ENCODE measurements at places on chromosomes 2 and 18.

- DNase-seq = no peak
These were observed 218.0 kb upstream of the PIEZO2 start for GRCh38 chr18:11367351-11367750.

DNA sequence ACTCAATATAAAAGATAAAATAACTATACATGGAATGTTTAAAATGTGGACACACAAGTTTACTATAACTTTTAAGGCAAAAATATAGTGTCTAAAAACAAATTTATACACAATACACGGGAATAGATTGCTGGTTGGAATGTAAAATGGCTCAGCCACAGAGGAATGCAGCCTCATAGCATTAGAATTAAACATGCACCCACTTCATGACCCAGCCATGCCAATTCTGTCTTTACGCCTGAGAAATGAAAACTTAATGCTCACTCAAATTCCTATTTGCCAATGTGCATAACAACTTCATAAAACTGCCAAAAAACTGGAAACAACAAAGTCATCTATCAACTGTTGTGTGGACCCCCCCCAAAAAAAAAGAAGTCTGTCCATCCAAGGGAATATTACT is 1006.6 kb upstream of the POU3F3 start:
- no peak for DNase-seq

- no peak for DNase-seq
These were observed 387.3 kb downstream of the STK39 start for GRCh38 chr2:167860082-167860481.

DNA sequence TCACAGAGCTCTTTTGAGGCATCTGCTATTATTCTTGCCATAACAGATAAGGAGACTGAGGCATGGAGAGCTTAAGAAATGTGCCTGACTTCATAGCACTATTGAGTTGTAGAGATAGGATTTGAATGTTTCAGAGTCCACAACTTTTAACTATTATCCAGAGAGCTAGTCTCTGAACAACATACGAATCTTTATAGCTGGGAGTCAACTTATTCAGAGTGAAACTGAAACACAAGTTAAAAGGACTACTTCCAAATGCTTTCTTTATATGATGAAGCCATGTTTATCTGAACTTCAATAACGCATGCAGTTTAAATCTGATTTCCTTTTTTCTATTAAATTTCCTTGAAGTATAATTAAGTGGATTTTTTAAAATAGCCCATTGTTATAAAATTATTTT is 268.8 kb downstream of the IKZF2 start:
- no peak for DNase-seq

- DNase-seq = peak; percentile 82
These were observed 153.7 kb downstream of the TGIF1 start for GRCh38 chr18:3603421-3604234.

- no peak for DNase-seq
These were observed 55.7 kb downstream of the CCDC93 start for GRCh38 chr2:117958186-117958585.

DNA sequence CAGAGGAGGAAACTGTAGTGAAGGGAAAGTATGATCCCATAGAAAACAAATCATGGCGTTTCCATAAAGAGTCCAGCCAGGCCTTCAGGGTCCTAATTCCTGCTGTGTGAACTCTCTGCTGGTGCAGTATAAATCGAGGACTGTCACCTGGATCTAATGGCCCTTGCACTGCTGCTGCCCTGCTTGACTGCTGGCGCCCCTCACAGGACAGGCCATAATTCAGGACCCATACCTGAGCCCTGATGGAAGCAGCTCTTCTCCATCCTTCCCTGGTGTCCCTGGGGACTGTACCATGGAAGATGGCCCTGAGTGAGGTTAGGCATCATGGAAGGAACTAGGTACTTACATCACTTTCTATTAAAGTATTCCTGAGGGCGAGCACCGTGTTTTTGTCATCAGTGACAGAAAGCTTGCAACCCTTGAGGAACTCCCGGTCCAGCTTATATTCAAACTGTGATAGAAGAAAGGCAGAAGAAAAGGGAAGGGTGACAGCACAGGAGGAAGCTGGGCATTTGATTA is 116.9 kb downstream of the RIF1 start:
- DNase-seq = no peak

DNA sequence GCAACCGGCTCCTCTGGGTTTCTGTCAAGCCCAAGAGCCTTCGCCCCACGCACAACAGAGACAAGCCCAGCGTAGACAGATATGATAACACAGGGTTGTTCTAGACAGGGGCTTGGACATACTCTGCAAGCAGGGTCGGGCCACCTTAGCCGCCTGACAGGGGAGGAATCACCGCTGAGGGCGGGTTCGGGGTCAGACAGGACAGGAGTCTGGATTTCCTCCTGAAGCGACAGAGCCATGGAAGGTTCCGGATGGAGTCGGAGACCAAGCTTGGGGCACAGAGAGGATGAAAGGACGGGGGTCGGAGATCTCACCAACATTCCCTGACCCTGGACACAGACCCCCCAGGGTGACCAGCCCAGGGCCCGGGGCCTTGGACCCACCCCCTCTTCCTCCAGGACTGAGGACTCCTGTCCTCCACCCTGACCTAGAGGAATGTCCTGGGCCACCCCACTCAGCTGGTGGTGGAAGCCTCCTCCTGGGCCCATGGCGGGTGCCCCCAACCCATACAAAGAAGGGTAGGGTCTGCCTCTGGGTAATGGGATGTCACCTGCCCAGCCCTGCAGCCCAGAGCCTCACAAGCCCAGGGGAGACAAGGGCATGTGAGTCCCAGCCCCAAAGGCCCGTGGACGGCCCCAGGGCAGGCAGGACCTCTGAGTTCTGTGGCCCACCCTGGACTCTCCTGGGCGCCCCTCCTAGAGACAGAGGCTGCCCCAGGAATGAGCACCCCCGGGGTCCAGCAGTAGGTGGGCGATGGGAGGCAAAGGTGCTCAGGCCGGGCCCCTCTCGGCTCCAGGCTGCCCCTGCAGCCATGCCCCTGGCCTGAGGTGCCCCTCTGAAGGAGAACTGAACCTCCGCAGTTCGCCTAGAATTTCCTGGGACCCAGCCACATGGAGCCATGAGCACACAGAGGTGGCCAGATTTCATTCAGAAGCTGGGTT is 44.1 kb upstream of the GPC1 start:
- DNase-seq = no peak

- peak; percentile 49 for DNase-seq
These were observed 29.2 kb downstream of the ANKRD44 start for GRCh38 chr2:197281421-197281820.

DNA sequence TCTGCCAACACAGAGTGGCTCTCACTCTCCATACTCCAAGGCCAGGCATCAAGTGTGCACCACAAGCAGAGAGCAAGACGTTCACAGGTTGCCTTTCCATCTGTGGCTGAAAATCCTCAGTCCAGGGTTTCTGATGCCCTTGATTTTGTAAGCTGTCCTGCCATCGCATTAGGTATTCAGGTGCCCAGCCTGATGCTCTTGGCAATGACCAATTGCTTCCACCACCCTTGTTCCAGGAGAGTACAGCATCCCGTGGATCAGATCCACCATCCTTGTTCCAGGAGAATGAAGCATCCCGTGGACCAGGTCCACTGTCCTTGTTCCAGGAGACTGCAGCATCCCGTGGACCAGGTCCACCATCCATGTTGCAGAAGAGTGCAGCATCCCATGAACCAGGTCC is 133.4 kb upstream of the GPC1 start:
- DNase-seq = no peak

- no peak for DNase-seq
These were observed 103.4 kb downstream of the METTL8 start for GRCh38 chr2:171330155-171330956.

GRCh38 chr2:130241041-130241707 is 42.9 kb upstream of the TUBA3E start:
- DNase-seq = no peak

DNA sequence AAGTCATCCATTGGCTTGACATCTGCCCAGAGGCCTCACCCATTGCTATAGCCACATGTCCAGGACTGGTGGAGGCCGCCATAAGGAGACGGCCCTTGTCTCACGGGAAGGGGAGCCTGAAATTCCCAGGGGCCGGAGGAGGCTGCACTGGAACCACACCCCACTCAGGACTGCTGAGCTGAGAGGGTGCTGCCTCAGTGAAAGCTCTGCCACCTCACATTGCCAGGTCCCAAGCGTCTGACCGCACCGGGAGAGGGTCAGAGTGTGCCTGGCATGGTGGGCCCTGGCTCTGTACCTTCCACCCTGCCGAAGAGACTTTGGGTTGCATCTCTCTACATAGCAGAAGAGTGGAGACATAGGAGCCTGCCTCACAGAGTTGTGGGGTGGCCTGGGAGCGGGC is 134.1 kb upstream of the GLI2 start:
- DNase-seq = no peak

GRCh38 chr18:44793194-44793593 is 112.5 kb downstream of the SETBP1 start:
- no peak for DNase-seq

GRCh38 chr2:85234868-85235267 is 92.9 kb downstream of the TGOLN2 start:
- no peak for DNase-seq

GRCh38 chr18:26792661-26793060 is 72.8 kb downstream of the AQP4 start:
- no peak for DNase-seq

DNA sequence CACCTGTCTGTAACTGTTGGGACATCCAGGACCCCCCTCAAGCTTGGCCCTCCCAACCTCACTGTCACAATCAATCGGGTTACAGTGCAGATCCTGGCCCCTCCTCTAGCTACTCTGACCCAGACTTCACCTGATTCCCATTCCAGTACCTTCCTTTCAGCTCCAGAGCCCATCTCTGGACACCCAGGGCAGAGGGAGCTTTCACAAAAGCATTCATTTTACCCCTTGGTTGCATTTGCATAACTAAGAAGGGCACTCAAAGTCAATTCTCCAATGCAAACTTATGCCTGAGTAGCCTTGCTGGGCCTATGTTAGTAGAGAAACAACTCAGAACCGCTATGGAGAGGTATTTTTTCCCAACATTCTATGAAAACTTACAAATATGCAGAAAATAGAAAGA is 7.4 kb downstream of the ZAP70 start:
- no peak for DNase-seq

GRCh38 chr18:8413189-8413588 is 196.0 kb upstream of the RAB12 start:
- DNase-seq = no peak

DNA sequence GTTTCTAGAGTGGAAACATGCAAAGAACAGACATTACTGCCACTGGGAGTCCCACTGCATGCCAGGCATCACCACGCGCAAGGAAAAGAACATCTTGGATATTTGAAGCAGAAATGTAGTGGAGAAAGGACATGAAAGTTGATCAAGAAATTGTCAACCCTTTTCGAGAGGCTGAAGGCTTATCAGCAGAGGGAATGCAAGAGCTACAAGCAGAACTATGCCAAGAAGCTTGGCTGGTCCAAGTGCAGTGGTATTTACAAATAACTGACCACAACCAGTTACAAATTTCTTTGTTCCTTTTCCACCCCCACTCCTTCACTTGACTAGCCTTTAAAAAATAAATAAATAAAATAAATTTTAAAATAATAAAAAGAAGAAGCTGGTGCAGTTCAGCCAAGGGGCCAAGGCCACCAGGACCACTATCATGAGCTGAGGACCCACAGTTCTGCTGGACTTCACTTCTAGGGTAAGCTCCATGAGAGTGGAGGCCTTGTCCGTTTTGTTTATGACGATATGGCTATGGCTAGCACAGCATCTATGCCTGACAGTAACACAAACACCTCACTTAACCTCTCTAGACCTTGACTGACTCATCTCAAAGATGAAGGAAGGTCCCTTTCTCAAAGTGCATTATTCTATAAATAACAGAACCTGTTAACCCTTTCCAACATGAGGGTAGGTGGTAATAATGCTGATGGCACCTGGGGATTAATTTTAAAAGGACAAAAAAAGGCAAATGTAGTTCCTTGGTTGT is 20.9 kb downstream of the MARCHF4 start:
- no peak for DNase-seq

DNA sequence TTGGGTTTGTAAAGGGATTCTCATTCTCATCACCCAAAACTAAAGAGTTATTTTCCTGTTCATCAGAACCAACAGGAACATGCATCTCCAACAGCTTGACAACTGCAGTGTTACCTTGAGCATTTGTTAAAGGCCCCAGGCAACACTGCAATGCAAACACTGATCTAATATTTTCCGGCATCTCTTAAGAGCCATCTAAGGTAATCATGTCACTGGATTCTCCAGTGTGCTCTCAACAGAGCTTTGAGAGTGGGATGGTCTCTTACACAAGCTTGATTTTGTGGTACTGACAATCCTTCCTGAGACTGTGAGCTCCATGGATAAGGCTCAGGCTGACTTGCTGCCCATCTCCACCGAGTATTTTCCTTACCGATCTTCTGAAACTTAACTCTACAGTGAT is 90.5 kb upstream of the ITGB6 start:
- no peak for DNase-seq

GRCh38 chr2:122105877-122106206 is 350.4 kb downstream of the TSN start:
- no peak for DNase-seq

DNA sequence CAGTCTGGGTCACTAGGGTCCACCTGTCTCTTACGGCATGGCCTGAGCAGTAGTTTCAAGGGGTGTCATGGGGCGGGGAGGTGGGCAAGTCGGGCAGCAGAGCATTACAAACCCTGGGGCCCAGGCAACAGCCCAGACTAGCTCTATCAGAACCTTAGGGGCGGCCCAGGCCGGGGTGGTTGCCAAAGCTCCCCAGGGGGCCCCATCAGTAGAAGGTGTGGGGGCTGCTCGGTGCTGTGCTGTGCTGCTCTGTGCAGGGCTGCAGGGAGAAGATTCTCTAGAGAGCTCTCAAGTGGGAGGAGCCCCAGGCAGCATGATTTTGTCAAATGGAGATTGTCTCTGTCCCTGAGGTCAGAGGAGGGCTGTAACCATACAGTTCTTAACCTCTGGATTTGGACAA is 36.4 kb upstream of the SLC14A1 start:
- no peak for DNase-seq

GRCh38 chr2:128449226-128450061 is 130.8 kb upstream of the HS6ST1 start:
- no peak for DNase-seq

DNA sequence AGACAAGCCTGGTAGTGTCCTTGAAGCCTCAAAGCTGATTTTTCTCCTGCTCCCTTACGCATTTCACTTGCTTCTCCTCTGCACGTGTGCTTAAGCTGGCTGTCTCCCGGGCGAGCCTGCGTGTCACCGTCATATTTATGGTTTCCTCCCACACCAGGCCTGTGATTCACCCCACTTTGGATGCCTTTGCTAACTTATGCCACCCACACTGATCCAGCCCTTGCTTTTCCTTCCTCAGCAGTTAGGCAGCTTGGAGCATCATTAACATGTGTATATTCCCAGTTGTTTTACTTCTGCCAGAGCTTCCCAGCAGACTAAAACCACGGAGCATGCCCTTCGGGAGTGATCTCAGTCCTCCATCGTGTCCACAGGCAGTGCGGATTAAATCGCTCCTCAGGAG is 2.2 kb downstream of the ST3GAL5 start:
- DNase-seq = no peak
